Right renal pelvis (tissue), 4 donors: ENCODE measurements at places on chromosomes 2 and 18.

DNA sequence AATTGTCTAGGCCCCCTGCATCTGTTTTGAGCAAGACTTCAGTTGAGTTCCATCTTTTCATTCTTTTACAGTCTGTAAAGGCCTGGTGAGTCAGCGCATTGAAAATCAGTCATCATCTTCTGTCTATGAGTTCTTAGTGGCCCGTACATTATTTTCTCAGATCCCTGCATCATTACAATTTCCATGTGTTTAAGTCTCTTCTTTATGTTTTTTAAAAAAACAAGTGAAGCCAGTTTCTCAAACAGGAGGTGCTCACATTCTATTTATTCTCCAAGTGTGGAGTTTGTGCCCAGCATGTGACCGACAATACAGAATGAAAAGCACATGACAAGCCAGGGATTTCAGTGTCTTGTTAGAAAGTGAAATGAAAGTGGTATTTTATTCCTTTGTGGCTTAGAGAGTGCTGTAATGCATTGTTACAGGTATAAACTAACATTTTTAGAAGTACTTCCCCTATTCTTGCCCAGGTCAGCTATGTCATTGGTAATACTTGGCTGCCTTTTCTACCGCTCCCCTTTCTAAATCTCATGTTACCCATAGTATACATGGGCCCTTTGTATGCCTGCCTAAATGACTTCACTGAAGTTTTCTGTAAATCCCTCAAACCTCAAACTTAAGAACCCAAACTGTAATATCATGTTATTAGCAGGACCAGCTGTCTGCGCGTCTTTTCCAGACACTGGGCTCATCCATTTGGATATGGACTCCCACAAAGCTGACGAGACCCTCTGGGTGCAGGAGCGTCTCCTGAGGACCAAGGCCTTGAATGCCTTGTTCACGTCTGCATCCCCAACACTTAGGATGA lies 67.6 kb downstream of the FEZ2 start:
- DNase-seq, result no peak

DNA sequence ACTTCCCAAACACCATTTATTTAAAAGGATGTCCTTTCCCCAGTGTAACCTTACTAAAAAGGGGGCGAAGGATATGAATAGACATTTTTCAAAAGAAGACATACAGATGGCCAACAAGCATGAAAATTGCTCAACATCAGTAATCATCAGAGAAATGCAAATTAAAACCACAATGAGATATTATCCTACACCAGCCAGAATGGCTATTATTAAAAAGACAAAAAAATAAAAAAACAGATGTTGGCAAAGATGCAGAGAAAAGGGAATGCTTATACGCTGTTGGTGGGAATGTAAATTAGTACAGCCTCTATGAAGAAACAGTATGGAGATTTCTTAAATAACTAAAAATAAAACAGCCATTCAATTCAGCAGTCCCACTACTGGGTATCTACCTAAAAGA lies 142.3 kb upstream of the NT5C1B start:
- no peak for DNase-seq

DNA sequence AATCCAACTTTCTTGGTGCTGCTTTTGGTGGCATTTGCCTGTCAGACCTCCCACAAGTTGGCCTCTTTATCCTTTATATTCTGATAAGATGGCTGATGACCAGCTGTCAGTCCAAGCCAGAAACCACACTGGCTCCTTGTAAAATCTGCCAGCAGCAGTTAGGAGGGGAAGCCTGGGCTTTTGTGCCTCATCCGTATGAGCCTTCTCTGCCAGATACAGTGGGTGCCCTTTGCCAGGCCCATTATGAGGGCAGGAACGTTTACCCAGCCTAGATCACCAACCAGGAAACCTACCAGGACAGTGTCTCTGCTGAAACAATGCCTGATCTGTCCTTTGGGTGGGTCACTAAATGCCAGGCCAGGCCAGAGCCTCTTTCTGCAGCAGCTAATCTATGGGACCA lies 202.9 kb upstream of the SP5 start:
- DNase-seq, result no peak

DNA sequence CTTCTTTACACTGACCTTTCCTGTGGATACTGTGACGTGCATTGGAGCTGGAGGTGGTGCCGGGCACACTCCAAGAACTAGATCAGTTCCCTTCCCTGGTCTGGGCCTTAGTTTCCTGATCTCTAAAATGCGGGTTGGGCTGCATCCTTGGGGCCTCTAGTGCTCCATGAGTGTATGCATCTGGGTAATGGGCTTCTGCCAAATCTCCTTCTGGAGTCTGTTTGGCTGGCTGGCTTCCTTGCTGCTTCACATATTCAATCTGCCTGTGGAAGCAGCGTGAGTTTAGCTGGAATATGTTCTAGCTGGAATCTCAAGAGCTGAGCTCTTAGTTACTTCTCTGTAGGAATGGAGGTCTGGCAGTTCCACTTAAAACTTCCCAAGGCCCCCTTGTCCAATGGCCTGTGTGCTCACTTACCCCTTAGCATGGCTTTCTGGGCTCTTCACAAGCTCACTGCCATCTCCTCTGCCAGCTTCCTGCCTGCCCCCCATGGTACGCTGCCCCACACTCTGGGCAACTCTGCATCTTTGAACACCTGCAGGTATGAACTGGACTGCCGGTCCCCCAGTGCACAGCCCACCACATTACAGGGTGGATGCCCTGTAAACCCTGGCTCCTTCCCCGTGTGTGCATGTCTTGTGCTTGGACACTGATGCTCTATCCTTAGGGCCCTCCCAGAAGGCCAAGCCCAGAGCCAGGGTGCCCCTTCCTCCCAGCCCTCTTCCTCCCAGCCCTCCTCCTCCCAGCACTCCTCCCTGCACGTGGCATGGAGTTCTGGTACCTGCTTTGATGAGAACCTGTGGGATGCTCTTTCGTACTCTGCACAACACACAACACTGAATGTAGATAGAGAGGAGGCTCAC lies 103.6 kb upstream of the SMAD2 start:
- DNase-seq, result no peak

- DNase-seq, result no peak
Observed at GRCh38 chr2:148876202-148876594, 1.2 kb downstream of the KIF5C start.

DNA sequence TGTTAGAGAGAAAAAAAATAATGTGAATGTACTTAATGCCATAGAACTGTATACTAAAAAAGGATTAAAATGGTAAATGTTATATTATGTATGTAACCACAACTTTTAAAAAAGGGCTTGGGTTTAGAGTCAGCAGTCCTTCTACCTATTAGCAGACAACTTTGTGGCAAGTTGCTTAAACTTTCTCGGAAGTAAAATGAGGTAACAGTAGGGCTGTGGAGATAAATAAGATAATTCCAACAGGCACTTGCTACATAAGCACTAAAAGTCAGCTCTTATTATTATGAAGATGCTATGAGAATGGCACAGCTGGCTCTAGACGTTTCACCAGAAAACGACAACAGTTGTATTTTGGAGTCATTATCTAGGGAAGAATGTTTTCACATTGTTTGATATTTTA lies 31.3 kb downstream of the AAK1 start:
- no peak for DNase-seq

DNA sequence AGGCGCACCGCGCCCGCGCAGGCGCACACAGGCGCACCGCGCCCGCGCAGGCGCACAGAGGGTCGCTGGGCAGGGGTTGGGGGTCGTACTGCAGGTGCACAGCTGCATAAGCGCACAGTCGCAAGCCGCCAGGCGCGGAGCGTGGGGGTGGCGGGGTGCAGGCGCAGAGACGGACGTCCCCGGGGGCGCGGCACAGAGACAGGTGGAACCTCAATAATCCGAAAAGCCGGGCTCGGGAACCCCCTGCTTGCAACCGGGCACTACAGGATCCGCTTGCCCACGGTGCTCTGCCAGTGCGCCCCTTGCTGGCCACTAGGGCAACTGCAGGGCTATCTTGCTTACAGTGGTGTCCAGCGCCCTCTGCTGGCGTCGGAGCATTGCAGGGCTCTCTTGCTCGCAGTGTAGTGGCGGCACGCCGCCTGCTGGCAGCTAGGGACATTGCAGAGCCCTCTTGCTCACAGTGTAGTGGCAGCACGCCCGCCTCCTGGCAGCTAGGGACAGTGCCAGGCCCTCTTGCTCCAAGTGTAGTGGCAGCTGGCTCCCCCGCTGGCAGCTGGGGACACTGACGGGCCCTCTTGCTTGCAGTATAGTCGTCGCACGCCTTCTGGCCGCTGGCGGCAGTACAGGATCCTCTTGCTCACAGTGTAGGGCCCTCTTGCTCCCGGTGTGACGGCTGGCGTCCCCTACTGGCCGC lies 34.9 kb downstream of the FAM110C start:
- DNase-seq, result no peak

GRCh38 chr2:46196871-46197462 lies 100.2 kb upstream of the EPAS1 start:
- no peak for DNase-seq
